ENCODE measurements at places on chromosomes 1 and 21.

DNA sequence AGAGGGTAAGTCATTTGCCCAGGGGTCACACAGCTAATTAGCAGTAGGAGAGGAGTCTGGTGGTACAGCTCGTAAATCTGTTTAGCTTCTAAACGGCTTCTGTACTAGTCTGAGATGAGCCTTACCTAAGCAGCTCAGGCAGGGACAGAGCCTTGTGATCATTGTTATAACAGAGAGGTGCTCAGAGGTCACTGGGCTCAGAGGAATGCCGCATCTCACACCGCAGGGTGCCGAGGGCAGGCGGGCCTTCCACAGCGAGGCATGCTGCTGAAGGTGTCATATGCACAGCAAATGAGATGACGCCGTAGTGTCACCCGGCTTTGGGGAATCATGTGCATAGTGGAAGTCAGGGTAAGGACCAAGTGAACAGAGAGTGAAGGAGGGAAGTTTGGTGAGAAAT is 305.2 kb upstream of the FMN2 start:
- no peak for DNase-seq

DNA sequence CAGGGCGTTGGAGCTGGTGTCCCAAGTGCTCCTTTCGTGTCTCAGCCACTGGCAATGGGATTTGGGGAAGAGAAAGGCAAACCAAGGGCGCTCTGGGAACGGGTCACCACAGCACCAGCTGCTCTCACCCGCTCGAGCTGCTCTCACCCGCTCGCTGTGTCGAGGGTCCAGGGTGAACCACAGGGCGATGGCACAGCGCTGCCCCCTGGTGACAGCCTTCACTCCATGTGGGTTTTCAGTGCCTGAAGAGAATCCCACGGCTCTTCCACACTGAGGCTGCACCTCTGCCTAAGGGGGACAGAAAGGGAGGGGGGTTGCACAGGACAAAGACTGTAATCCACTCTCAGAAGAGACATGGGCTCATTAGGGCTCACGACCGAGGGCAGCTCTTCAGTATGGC is 7.1 kb upstream of the CLDN19 start:
- peak; percentile 29 for DNase-seq

GRCh38 chr21:28675331-28676041 is 317.2 kb downstream of the LTN1 start:
- no peak for DNase-seq

DNA sequence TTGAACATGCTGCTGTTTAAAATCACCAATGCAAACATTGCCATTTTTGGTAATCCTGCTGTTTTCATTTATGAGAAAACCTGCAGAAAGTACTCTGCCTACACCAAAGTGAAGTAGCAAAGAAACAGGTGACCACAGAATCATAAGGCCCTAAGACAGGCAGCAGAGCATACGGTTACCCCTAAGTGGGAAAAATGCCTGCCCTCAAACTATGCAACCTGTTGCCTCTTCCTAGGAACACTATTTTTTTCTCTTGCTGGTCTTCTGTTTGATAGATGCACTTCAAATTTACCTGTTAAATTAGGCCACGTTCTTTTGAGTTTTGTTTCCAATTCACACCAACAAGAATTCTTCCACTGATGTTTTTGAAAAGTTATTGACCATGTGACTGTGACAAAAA is 89.5 kb upstream of the RAB4A start:
- no peak for DNase-seq

DNA sequence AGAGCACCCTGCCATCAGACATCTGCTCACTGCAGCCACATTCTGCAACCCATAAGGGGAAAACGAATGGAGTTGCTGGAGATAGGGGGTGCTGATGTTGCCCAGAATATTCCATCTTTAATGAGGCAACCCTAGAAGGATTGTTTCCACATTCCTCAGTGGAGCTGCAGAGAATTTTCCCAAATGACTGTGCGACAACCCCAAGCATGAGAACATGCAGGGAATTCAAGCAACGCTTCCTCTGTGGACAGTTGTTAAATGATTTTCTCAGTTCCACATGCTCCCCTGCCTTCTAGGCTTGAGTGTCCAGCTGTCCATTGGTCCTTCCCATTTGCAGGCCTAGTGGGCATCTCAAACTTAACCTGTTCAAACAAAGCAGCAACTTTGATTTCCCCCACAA is 20.5 kb upstream of the UBL4B start:
- DNase-seq = no peak

Measured in CD4-positive, alpha-beta T cell treated with Interleukin-4 for 4 hours (primary cell).